G401 (cell line): ENCODE measurements at places on chromosomes 1 and 21. TPM values are rescaled to one million over a fixed set of nuclear protein-coding genes. Genes with fewer than 3 reads are reported as not detected.

PTGS2 gene
- total RNA-seq = not detected in 2 replicates

DNA sequence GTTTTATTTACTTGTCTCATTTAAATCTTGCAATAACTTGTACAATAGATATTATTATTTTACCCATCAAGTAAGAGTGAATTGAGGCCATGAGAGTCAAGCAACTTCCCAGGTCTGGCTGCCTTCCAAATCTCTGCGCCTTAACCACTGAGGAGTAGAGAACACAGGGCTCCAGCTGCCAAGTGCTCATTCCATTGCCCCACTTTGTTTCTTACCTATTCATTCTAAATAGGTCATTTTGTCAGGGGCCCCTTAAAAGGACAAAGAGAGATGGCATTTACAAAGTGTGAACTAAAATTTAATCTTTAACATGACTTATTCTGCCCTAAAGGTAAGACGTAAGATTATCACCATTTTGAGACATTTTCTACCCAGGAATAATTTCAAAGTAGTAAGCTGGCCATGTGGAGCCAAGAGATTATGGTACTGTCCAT is 3.5 kb downstream of the PPP1R15B start:
- peak; percentile 87 for DNase-seq

GRCh38 chr1:26692211-26692792 is 3.5 kb upstream of the ARID1A start:
- peak; percentile 91 for DNase-seq

DNA sequence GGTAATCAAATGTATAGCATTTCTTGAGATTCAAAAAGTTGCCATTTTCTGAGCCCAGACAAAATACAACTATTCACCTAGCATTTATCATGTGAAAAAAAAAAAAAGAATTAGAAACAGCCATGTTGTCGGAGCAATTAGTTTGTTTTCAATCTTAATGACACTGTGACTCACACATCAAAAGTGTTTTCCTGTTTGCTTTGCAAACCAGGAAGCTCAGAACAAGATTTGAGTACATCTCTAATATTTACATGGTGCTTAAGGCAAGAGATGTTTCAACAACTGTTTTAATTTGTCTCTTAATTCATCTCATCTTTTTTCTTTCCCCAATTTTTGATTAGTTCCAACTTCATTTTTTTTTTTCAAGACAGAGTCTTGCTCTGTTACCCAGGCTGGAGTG is 62.5 kb upstream of the CAPZB start:
- no peak for DNase-seq

- no peak for DNase-seq
These were observed 92.8 kb upstream of the DMRTA2 start for GRCh38 chr1:50516056-50516455.

LINGO4 gene
- not detected in 2 replicates for total RNA-seq

SLC50A1 gene
- total RNA-seq = 15.9 and 19.8 TPM in 2 replicates
